ENCODE measurements at places on chromosomes 4 and X.

DNA sequence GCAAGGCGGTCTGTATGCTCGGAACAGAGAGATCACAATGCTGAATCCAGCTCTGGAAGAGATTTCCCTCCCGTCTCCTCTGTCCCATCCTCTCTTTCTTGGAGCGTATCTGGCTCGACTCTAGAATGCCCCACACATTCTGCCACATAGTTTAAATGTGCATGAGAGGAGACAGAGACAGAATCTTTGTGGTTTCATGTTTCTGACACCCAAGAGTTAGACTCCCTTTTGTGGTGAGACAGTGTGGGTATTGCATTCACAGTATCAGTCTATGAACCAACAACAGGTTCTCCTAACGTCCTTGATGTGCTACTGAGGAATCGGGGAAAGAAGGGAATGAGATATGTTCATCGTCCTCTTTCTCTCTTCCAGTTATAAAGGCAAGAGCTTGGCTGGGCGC, 25.3 kb downstream of the FAM47E start:
- DNase-seq = no peak

DNA sequence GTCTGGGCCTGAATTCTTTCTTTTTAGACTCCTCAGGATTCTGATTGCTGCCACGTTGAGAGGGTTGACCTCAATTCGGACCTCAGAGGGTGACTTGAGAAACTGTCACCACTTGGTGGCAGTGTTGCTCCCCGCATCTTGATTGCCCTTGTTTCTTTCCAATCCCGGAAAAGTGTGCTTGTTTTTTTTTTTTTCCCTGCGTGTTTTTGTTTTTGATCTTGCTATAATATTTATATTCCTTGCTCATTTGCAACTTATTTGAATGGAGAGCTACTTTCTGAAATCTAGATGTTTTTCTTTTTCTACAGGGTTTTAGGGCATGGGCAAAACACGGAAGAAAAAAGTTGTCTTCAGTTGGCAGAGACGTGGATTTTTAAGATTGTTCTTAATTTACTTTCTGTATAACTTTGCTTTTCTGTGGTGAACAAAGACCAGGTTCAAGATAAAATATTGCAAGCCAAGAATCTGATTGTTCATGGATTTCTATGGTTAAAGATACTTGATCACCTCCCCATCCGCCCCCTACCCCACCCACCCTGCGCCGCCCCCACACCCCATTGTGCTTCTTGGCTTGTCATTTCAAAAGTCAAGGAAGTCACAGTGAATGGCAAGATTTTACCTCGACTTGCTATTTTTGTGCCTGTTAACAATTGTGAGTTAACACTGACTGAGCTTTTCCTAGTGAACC, 102.0 kb downstream of the PTTG2 start:
- peak; percentile 86 for DNase-seq

DNA sequence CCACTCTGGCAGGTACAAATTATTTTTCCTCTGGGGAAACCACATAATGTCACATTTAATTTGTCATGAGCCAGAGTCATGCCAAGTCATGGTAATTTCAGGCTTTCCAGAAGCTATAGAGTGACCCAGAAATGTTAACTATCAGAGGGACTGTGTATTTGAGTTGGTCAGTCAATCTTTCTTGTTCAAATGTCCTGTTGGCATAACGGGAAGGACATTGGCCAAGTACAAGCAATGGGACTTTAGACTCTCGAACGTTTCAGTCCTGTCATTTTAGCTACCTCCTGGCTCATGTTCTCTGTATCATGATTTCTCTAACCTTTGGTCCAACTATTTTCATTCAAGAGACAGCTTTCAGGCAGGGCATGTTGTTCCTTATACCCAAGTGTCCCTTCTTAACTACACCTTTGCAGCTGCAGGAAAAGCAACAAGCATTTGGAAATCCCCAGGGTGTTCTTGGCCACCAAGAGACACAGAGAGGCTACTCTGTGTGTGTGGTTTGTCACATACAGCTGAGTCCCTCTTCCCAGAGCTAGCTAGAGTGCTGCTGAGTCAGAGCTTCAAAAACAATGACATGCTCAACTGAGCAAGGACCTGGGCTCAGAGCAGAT, 142.6 kb downstream of the EGF start:
- no peak for DNase-seq

GRCh38 chrX:107675823-107676555, 47.7 kb downstream of the PRPS1 start:
- DNase-seq = no peak

DNA sequence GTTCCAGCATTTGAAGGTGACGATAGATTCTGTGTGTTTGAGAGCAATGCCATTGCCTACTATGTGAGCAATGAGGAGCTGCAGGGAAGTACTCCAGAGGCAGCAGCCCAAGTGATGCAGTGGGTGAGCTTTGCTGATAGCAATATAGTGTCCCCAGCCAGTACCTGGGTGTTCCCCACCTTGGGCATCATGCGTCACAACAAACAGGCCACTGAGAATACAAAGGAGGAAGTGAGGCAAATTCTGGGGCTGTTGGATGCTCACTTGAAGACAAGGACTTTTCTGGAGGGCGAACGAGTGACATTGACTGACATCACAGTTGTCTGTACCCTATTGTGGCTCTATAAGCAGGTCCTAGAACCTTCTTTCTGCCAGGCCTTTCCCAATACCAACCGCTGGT, 142.0 kb downstream of the PLS3 start:
- DNase-seq = no peak

GRCh38 chr4:105145903-105146275, 787 bp upstream of the TET2 start:
- DNase-seq = no peak

DNA sequence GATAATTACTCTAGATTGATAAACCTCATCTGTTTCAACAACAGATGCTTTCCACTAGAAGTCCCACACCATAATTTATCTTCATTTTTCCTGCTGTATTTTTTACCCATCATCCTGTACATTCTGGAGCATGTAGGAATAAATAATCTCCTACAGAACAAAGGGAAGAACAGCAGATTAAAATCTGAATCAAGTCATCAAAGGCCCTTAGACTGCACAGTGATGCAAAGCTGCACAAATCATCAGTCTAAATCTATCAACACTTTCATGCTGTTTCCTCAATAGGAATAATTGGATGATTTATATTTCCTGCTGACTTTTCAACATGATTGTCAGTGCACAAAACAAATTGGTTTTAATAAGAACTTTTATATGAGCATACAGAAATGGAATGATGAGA, 1143.9 kb downstream of the STIM2 start:
- DNase-seq = no peak

GRCh38 chr4:8356856-8357255, 83.7 kb downstream of the ACOX3 start:
- DNase-seq = no peak

DNA sequence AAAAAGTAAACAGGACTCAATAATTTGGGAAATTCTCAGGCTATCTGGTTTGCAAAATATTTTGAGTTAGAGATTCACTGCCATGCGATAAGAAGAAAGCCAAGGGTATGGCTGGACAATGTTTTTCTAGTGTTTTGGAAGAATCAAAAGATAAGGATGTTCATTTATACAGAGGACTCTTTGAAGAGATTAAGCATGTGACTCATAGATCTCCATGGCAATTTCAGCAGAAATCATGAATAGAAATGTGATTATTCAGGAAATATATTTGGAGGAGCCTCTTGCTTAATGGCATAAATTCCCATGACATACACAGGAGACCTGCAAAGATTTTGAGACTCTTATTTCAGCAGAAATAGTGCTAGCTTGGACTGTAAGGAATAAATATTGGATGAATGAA, 16.7 kb upstream of the FRAS1 start:
- no peak for DNase-seq

DNA sequence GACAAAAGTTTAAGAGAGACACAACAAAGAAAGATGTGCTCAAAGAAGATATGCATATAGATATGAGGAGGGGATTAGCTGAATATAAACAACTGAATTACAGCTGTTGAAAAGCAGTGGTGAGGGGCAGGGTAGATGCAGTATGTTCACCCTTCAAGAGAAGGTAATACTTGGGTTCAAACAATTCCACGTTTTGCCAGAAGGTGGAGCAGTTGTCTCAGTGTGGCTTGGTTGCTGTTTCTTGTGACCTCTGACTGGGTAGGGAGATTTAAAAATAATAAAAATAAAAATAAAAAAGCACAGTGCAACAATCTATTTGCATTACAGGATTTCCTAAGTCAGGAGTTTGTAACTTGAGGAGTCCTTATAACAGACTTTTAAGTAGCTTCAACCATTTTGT, 23.3 kb downstream of the PHOX2B start:
- no peak for DNase-seq

DNA sequence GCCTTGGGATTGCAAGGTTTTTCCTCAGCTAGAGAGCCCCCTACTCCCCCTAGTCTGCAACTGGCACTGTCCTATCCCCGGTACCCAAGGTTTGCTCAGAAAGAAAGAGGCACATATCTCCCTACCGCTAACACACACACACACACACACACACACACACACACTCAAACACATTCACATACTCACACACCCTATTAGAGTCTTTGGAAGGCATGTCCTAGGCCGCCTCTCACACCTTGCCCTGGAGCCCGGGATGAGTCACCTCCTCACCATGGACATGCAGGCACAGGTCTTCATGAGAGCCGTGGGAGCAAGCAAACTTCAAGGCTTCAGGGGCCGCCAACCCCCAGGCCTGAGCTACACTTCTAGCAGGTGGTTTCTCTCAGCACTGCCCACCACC, 49.2 kb downstream of the PJA1 start:
- DNase-seq = no peak

DNA sequence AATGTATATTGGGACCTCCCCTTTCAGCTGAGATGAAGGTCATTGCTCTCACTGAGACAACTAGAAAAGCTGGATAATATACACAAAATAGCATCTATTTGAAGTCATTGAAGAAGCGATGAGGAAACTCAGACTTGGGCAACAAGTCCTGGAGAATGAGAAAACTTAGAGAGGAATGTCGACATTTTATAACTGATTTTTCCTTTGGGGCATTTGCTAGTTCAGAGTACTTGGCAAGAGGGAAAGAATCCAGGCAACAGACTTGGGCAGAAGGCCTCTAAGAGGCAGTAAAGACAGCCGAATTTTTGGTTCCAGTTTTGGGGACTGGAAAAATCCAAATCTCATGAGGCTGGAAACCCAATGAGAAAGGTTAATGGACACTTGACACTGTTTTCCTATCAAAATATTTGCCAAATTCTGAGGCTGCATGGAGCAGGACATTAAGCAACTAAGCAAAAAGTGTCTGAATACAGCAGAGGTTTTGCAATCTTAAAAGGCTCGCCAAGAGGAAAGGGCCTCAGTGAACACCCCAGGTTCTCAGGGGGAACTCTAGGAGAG, 21.0 kb upstream of the ANXA5 start:
- DNase-seq = no peak

GRCh38 chr4:102449751-102450352, 51.3 kb upstream of the NFKB1 start:
- peak; percentile 49 for DNase-seq

DNA sequence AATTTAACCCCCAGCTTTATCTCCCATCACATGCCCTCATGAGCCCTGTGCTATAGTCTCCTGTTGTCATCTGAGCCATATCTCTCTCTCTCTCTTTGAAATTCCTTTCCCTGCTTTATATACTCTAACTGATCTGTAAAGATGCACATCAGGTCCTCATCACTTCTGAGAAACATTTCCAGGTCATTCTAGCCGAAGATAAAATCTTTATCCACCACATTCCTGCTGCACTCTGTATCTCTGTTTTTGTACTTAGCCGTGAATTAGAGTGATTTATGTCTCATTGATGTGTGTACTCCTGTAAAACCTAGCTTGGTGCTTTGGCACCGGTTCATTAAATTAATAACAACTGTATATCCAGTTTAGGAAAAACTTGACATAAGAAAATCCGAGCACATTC, 113.2 kb downstream of the AFF2 start:
- DNase-seq = no peak

DNA sequence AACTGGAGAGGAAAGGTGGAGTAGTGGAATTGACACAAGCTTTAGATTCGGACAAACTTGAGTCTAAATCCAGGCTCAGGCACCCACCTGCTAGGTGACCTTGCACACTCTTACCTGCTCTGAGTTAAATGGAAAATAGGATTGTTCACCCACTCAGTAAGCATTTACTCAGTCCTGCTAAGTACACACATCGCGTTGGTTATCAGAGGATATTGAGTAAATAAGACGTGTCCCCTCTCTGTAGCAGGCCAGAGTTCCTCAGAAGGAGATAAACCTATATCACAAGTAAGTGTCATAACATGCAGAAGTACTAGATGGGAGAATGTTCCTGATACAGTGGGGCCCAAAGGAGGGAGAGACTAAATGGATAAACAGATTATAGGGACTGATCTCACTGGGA, 117.7 kb downstream of the SMIM20 start:
- no peak for DNase-seq

- DNase-seq = no peak
These were observed 37.9 kb upstream of the GALNT7 start for GRCh38 chr4:173130687-173131086.

GRCh38 chr4:164591666-164592065, 162.3 kb upstream of the SMIM31 start:
- no peak for DNase-seq

DNA sequence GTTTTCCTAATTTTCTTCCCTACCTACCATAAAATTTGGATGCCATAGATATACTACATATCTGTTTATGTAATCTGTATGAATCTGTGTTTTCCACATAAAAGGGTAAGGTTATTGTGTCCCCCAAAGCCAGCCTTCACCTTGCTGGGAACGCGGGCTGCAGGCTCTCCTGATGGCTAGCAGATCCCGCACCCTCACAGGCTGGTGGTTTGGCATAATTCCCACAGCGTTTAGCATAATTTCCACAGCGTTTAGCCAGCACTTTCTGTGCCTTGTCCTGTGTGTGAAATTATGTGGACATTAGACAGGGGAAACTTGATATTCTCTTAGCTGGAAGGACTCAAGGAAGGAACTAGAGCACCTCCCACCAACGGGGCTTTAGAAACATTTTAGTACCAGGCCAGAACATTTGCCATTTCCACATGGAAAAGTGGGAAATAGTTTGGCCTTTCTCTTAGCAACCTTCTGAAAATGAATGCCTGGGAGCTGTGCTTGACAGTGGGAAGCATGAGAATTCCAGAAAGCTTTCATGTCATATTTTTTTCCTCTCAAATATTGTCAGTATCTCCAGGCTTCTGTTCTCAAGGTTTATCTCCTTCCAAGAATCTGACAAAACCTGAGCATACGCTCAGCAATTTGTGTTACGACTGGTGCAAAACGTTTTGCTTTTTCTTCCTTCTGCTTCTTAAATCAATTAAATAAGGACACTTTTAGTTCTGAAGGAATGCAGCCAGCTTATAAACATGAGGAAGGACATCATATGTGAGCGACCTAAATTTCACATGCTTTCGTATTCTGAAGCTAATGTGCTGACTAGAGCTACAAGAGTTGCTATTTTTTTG, 67.9 kb downstream of the STK32B start:
- peak; percentile 19 for DNase-seq

All from hindlimb muscle (tissue), 1 donor.